CD8-positive, alpha-beta T cell (primary cell): ENCODE measurements at places on chromosomes 6 and 20.

DNA sequence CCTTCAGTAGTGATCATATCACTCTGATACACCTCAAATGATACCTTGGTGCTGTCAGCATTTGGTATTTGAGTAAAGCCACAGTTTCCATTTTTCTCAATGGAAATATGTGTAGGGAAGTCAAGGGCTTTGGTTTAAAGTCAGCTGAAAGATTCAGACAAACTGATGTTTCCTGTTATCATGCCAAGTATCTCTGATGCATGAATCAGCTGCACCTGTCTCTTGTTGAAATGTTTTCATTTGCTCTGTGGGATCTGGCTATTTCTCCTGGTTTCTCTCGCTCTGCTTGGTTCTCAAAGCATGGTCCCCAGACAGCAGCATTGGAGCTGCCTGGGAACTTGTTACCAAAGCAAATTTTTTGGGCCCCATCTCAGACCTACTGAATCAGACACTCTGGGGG lies 23.5 kb downstream of the ZFP64 start:
- no peak for DNase-seq

GRCh38 chr6:121748376-121748775 lies 312.9 kb downstream of the GJA1 start:
- DNase-seq: no peak

DNA sequence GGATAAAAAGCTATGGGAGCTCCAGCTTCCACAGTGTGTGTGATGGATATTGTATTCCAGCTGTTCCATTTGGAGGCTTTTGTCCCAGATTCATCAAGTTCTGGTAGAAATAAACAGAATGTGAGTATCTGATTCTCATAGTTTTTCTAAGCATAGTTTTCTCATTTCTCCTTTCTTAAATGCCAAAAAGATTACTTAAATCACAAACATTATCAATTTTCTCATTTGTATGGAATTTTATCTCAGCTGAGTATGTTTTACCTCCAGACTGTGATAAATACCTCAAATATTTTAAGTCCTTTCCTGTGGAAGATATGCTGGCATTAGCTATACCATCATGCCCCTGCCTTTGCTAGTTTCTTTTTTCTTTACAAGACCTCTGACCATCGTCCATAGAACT lies 767.3 kb downstream of the TFAP2A start:
- no peak for DNase-seq

DNA sequence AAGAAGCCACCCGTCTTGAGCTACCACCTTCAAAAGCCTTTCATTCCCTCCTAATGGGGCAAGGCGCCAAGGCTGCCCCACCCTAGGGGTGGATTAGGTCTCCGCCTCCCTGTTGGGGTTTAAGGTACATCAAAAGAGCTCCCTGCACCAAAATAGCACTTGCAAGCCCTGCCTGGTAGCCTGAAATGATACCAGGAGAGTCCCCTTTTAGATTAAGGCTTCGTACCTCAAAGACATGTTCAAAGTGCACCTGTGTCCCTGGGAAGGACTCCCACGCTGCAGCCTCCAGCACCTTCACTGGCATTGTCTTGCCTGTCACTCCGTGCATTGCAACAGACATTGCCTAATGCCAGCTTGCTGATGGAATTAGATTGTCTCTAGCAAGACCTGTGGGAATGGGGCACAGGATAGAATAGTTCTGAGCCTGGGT lies 15.7 kb upstream of the CDKN1A start:
- DNase-seq: peak; percentile 50

DNA sequence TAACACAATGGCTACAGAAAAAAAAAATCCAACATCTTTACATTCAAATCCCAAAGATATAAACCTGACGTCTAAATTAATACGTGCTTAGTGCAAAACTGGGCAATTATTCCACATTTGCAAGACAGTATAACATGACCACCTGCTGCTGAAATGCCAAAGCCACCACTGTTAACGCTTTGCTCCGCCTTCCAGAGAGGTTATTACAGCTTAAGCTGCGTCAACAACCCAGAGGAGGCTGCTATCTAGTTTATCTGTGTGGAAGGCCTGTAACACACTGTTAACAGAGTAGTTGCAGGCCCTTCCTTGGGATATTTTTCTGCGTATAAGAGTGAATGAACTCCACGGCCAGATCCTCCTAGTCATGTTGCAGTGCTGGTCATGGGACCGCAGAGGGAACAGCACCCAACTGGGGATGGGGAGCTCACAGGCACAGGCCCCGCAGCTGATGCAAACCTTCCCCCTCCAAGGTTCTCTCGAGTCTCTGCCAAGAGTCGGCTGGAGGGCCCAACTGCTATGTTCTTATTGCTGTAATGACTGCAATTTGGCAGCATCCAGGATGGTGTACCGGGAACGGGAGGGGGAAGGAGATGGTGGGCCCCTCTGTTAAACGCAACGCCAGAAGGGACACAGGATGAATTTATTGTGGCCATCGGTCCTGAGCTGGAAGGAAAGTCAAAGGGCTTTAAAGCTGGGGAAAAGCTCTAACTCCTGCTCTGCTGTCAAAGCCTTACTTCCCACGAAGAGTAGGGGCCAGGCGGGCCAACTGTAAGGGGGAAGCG lies 993 bp upstream of the NCOA7 start:
- DNase-seq: peak; percentile 14

- peak; percentile 63 for DNase-seq
Observed at GRCh38 chr20:51417250-51418136, 125.0 kb downstream of the NFATC2 start.

DNA sequence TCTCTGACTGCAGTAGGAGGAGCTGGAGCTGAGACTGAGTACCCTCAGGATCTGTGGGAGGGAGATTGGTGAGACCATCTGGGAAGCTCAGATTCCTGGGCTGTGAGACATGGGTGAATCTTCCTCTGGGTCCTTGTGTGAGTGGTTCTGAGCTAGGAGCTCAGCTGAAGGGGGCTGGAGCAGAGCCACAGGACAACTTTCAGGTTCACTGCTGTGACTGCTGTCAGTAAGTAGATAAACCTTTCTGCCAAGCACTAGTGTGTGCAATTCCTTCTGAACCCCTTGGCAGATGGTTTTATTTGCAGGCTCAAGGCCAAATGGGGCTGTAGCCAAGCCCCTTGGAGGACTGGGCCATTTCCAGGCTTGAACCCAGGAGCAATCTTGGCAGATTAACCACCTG lies 49.6 kb upstream of the SNAP91 start:
- DNase-seq: no peak

DNA sequence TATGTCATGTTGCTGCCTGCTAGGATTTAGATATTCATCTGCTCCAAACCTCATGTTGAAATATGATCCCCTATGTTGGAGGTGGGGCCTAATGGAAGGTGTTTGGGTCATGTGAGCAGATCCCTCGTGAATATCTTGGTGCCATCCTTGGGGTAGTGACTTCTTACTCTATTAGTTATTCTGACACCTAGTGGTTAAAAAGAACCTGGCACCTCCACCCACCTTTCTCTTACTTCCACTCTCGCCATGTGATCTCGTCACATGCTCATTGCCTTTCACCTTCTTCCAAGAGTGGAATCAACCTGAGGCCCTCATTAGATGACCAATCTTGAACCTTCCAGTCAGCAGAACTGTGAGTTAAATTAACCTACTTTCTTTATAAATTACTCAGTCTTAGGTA lies 549.4 kb upstream of the SYNCRIP start:
- no peak for DNase-seq
